ENCODE measurements at places on chromosomes 11 and 22. TPM values are rescaled to one million over a fixed set of nuclear protein-coding genes. Genes with fewer than 3 reads are reported as not detected.

C11orf91 gene
- not detected for total RNA-seq

GGTLC2 gene
- total RNA-seq, result not detected

FZD4 gene
- 0.91 TPM for total RNA-seq

SERPIND1 gene
- not detected for total RNA-seq

LRRC56 gene
- not detected for total RNA-seq

ZBTB16 gene
- total RNA-seq, result not detected

MRGPRX2 gene
- not detected for total RNA-seq

CEP126 gene
- 0.21 TPM for total RNA-seq

MS4A5 gene
- not detected for total RNA-seq

MMP13 gene
- total RNA-seq, result not detected

PHLDA2 gene
- 34.6 TPM for total RNA-seq

FERMT3 gene
- not detected for total RNA-seq

PKDREJ gene
- total RNA-seq, result not detected

TMEM121B gene
- 0.05 TPM for total RNA-seq

TMPRSS6 gene
- total RNA-seq, result not detected

TIGD3 gene
- total RNA-seq, result 0.25 TPM

RCOR2 gene
- 1.5 TPM for total RNA-seq

ZNF280B gene
- 2.7 TPM for total RNA-seq

POU2AF3 gene
- total RNA-seq, result not detected

AQP11 gene
- not detected for total RNA-seq

ARHGAP20 gene
- total RNA-seq, result 2.2 TPM

PATE3 gene
- total RNA-seq, result not detected

PGA4 gene
- total RNA-seq, result not detected

SLC25A18 gene
- not detected for total RNA-seq

KRTAP5-9 gene
- total RNA-seq, result not detected

KRTAP5-7 gene
- total RNA-seq, result not detected

THRSP gene
- not detected for total RNA-seq

SCARF2 gene
- 50.5 TPM for total RNA-seq

NXPE2 gene
- total RNA-seq, result not detected

RNF121 gene
- total RNA-seq, result 21.4 TPM

IGLL1 gene
- not detected for total RNA-seq

C11orf21 gene
- not detected for total RNA-seq

SSH3 gene
- total RNA-seq, result 17.5 TPM

UPB1 gene
- 0.44 TPM for total RNA-seq

OR6A2 gene
- total RNA-seq, result not detected

DGAT2 gene
- not detected for total RNA-seq

NEAT1 gene
- total RNA-seq, result 6.9 TPM

RIMBP3C gene
- total RNA-seq, result 0.81 TPM

CAPN5 gene
- 8.7 TPM for total RNA-seq

DYNC2H1 gene
- 2.2 TPM for total RNA-seq

EFCAB6 gene
- total RNA-seq, result 0.50 TPM

BIK gene
- total RNA-seq, result 1.4 TPM

CDC42BPG gene
- total RNA-seq, result not detected

PLEKHA7 gene
- total RNA-seq, result not detected

PEX16 gene
- 33.4 TPM for total RNA-seq

INS gene
- total RNA-seq, result not detected

NFAM1 gene
- not detected for total RNA-seq

TSSC4 gene
- total RNA-seq, result 128 TPM

SLC22A24 gene
- total RNA-seq, result not detected

FAM181B gene
- 1.2 TPM for total RNA-seq

NEFH gene
- total RNA-seq, result not detected

PDGFD gene
- 6.6 TPM for total RNA-seq

MAPK1 gene
- total RNA-seq, result 113 TPM

C11orf42 gene
- total RNA-seq, result not detected

ART5 gene
- not detected for total RNA-seq

RBMXL2 gene
- total RNA-seq, result not detected

CECR2 gene
- not detected for total RNA-seq

SMC1B gene
- not detected for total RNA-seq

MS4A4E gene
- total RNA-seq, result not detected
